ENCODE measurements at places on chromosomes 16 and 17.

GRCh38 chr16:46607529-46607928, 13.7 kb downstream of the SHCBP1 start:
- no peaks in the 10 kb centered on the region for H3K27me3 ChIP-seq
- H3K27ac ChIP-seq: no peak overlapping the region
- no peak overlapping the region for H3K4me3 ChIP-seq
- DNase-seq: no peak

DNA sequence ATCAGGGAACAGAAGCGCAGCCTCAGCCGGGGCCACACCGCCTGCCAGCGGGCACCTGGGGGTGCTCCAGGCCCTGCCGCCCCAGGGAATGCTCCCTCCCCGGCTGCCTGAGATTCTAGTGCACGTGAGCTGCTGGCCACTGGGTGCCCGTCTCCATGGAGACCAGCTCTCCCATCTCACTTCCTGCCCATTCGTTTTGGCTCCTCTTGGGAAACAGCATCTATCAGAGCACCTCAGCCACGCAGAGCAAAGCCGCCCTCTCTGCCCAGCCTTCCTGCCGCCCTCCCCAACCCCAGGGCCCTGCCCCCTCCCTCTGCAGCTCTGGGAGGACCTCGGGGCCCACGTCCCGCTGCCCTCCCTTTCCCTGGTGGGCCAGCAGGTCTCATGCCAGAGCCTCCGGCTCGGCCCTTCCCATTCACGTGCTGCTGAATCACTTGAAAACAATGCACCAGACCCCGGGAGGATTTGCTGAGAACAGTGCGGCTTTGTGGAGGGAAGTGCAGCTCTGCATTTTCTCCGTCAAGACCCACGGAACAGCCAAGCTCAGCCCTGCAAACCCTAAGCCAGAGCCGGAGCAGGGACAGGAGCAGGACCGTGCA, 19.4 kb downstream of the CEP295NL start:
- no peaks in the 10 kb centered on the region for H3K36me3 ChIP-seq
- H3K4me3 ChIP-seq: peak overlapping the region; percentile 41
- H3K27me3 ChIP-seq: peaks cover 10% of the 10 kb centered on the region
- peak; percentile 83 for DNase-seq

DNA sequence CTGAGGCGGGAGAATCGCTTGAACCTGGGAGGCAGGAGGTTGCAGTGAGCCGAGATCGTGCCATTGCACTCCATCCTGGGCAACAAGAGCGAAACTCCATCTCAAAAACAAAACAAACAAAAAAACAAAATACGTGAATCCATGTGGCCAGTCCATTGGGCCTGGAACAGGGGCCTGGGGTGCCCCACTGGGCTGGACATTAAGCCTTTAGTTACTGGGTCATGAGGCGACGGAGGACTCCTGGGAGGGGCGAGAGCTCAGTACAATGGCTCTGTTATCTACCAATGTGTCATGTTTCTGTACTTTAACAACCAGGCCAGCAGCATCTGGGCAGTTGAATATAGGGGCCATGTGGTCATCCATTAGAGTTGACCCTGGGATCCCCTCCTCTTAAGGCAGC, 18.9 kb upstream of the CLEC18A start:
- DNase-seq: no peak
- no peak overlapping the region for H3K4me3 ChIP-seq
- H3K36me3 ChIP-seq: peaks cover 78% of the 10 kb centered on the region
- no peak overlapping the region for H3K27ac ChIP-seq
- peaks cover 8% of the 10 kb centered on the region for H3K4me1 ChIP-seq

GRCh38 chr16:57132470-57132869, 40.1 kb downstream of the CPNE2 start:
- H3K36me3 ChIP-seq: no peaks in the 10 kb centered on the region
- no peaks in the 10 kb centered on the region for H3K27me3 ChIP-seq
- H3K27ac ChIP-seq: no peak overlapping the region
- DNase-seq: no peak
- no peak overlapping the region for H3K4me3 ChIP-seq

GRCh38 chr16:2038382-2039231, 9.0 kb downstream of the NTHL1 start:
- H3K36me3 ChIP-seq: no peaks in the 10 kb centered on the region
- no peak for DNase-seq
- no peaks in the 10 kb centered on the region for H3K27me3 ChIP-seq
- H3K4me3 ChIP-seq: no peak overlapping the region
- H3K27ac ChIP-seq: peak overlapping the region; percentile 69

- H3K36me3 ChIP-seq: no peaks in the 10 kb centered on the region
- peak overlapping the region; percentile 93 for H3K27ac ChIP-seq
- DNase-seq: peak; percentile 96
- no peaks in the 10 kb centered on the region for H3K27me3 ChIP-seq
- peak overlapping the region; percentile 48 for H3K4me3 ChIP-seq
- peaks cover 93% of the 10 kb centered on the region for H3K4me1 ChIP-seq
These were observed 6.3 kb downstream of the BCAR1 start for GRCh38 chr16:75244844-75245758.

GRCh38 chr17:18146259-18146658, 37.4 kb upstream of the ALKBH5 start:
- no peak overlapping the region for H3K27ac ChIP-seq
- DNase-seq: no peak
- no peaks in the 10 kb centered on the region for H3K27me3 ChIP-seq
- no peaks in the 10 kb centered on the region for H3K4me1 ChIP-seq
- no peak overlapping the region for H3K4me3 ChIP-seq
- no peaks in the 10 kb centered on the region for H3K36me3 ChIP-seq

GRCh38 chr16:72876221-72876620, 171.7 kb downstream of the ZFHX3 start:
- H3K27me3 ChIP-seq: no peaks in the 10 kb centered on the region
- H3K4me3 ChIP-seq: no peak overlapping the region
- peak; percentile 82 for DNase-seq
- H3K4me1 ChIP-seq: peaks cover 34% of the 10 kb centered on the region

DNA sequence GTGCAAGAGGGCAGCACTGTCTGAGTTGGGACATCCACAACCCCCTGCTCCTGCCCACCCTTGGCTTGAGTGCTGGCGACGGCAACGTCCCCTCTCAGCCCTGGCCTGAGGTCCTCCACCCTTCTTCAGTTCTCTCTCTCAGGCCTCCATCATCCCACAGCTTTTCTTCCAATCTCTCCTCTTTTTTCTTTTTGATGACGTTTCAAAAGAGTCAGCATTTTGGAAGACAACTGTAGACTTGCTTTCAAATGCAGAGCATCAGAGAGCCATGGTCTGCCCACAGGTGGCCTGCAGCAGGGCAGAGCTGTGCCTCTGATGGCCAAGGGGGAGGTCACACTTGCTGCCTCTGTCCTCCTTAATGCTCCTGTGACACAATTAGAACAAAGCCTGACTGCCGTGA, 775.4 kb downstream of the KCNJ18 start:
- H3K4me3 ChIP-seq: no peak overlapping the region
- DNase-seq: no peak
- H3K4me1 ChIP-seq: no peaks in the 10 kb centered on the region
- no peaks in the 10 kb centered on the region for H3K36me3 ChIP-seq

DNA sequence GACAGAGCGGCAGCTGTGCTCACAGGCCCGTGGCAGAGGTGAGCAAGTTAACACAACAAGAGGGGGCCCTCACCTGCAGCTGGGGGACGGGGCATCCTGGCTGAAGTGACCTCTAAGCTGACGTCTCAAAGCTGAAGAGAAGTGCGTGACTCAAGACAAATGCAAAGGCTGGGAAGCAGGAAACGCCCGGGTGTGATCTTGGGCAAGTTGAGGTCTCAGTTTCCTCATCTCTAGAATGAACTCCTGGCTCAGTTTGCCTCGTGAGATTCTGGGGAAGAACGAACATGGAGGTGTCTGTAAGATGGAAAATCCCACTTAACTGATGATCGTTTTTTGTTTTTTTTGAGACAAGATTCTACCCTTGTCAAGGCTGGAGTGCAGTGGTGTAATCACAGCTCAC, 40.1 kb upstream of the C1QL1 start:
- H3K27ac ChIP-seq: no peak overlapping the region
- DNase-seq: no peak
- H3K27me3 ChIP-seq: no peaks in the 10 kb centered on the region
- no peaks in the 10 kb centered on the region for H3K4me1 ChIP-seq
- H3K4me3 ChIP-seq: no peak overlapping the region

- H3K27me3 ChIP-seq: no peaks in the 10 kb centered on the region
- H3K4me3 ChIP-seq: no peak overlapping the region
- H3K27ac ChIP-seq: no peak overlapping the region
- DNase-seq: no peak
- H3K36me3 ChIP-seq: no peaks in the 10 kb centered on the region
These were observed 97.7 kb downstream of the RPGRIP1L start for GRCh38 chr16:53605831-53606400.

GRCh38 chr17:28941251-28941650, 10.1 kb downstream of the PHF12 start:
- no peak overlapping the region for H3K4me3 ChIP-seq
- DNase-seq: no peak
- peak overlapping the region; percentile 80 for H3K27ac ChIP-seq
- peaks cover 98% of the 10 kb centered on the region for H3K4me1 ChIP-seq
- peaks cover 4% of the 10 kb centered on the region for H3K36me3 ChIP-seq

- no peak overlapping the region for H3K4me3 ChIP-seq
- H3K36me3 ChIP-seq: no peaks in the 10 kb centered on the region
- H3K27me3 ChIP-seq: no peaks in the 10 kb centered on the region
- H3K27ac ChIP-seq: no peak overlapping the region
- H3K4me1 ChIP-seq: no peaks in the 10 kb centered on the region
These were observed 51.8 kb downstream of the BEAN1 start for GRCh38 chr16:66478733-66479511.

- DNase-seq: no peak
- H3K36me3 ChIP-seq: peaks cover 46% of the 10 kb centered on the region
- H3K4me1 ChIP-seq: peaks cover 8% of the 10 kb centered on the region
These were observed 176.3 kb downstream of the VPS53 start for GRCh38 chr17:538181-538973.

DNA sequence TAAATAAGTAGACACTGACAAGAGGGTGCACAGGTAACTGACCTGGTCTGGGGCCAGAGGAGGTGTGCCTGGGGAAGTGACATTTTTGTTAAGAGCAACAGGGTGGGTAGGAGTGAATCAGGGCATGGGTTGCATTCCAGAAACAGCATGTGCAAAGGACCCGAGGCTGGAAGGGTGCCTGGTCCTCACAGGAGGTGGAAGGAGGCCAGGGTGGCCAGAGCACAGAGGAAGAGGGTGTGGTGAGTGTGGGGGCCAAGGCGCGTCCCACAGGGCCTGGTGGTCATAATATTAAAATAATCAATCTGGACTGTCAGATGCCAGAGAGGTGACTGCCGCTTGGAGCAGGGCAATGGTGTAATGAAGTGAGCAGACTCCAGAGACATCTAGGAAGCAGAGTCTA, 14.3 kb downstream of the ARHGAP23 start:
- peak overlapping the region; percentile 2 for H3K27ac ChIP-seq
- peak; percentile 77 for DNase-seq
- H3K4me3 ChIP-seq: no peak overlapping the region

GRCh38 chr16:10950393-10950792, 6.0 kb downstream of the CLEC16A start:
- DNase-seq: no peak
- H3K27me3 ChIP-seq: no peaks in the 10 kb centered on the region
- no peak overlapping the region for H3K27ac ChIP-seq
- no peaks in the 10 kb centered on the region for H3K36me3 ChIP-seq
- H3K4me3 ChIP-seq: no peak overlapping the region

GRCh38 chr16:66523861-66524354, 26.0 kb downstream of the TK2 start:
- H3K4me3 ChIP-seq: no peak overlapping the region
- peaks cover 22% of the 10 kb centered on the region for H3K4me1 ChIP-seq
- H3K27ac ChIP-seq: peak overlapping the region; percentile 19
- no peaks in the 10 kb centered on the region for H3K36me3 ChIP-seq
- no peaks in the 10 kb centered on the region for H3K27me3 ChIP-seq

DNA sequence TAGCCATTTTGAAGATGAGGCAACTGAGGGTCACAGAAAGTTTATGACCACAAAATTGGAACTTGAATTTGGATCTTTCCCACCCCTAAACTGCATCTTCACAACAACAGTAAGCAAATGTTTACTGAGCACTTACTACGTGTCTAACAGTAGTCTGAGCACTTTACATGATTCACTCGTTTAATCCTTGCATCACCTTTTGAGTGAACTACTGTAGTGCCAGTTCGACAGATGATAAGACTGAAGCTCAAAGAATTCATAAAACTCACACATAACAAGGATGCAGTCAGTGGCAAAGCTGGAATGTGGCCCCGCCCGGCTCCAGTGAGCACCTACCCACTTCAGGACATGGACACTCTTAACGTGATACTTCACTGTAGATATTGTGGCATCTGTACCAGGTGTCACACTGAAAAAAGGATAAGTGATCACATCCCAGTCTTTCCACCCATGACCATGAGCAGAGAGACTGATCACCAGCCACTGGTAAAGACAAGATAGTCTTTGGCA, 36.0 kb upstream of the HLF start:
- H3K36me3 ChIP-seq: no peaks in the 10 kb centered on the region
- H3K27ac ChIP-seq: no peak overlapping the region
- H3K4me3 ChIP-seq: no peak overlapping the region
- no peaks in the 10 kb centered on the region for H3K4me1 ChIP-seq

GRCh38 chr17:48002916-48003416, 32.1 kb downstream of the CDK5RAP3 start:
- no peaks in the 10 kb centered on the region for H3K27me3 ChIP-seq
- H3K4me3 ChIP-seq: no peak overlapping the region
- DNase-seq: no peak
- H3K36me3 ChIP-seq: no peaks in the 10 kb centered on the region
- peak overlapping the region; percentile 53 for H3K27ac ChIP-seq
- H3K4me1 ChIP-seq: peaks cover 8% of the 10 kb centered on the region

DNA sequence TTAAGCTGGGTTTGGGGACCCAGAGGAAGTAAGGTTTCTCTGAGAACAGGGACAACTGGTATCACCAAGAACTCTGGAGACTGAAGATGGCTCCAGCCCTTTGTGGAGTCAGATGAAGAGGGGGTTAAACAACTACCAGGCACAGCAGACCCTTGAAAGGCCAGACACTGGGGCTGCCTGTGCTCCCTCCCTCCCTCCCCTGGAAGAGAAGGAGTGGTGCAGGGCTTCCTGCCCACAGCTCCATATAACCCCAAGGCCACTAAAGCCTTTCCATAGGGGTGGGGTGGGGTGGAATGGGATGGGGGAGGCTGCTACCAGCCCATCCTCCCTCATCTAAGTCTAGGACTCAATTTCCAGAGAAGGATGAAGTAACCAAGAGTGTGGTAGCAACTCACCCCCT, 66.7 kb downstream of the CCDC182 start:
- H3K27ac ChIP-seq: no peak overlapping the region
- no peak overlapping the region for H3K4me3 ChIP-seq
- peaks cover 17% of the 10 kb centered on the region for H3K36me3 ChIP-seq
- H3K27me3 ChIP-seq: no peaks in the 10 kb centered on the region

DNA sequence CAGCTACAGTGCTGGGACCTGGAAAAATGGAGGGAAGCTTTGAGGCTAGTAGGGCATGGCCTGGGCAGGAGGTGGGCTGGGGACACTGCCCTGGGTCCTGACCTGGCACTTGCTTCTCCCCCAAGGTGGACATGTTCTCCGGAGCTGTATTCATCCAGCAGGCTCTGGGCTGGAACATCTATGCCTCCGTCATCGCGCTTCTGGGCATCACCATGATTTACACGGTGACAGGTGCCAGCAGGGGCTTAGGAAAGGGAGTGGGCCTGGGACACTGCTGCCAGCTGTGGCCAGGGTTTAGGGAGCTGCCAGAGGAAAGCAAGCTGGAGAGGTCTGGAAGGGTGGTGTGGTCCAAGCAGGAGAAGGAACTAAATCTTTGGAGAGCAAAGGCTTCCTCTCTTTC, 3.1 kb downstream of the SLC5A2 start:
- DNase-seq: no peak
- H3K4me1 ChIP-seq: peaks cover 20% of the 10 kb centered on the region
- no peaks in the 10 kb centered on the region for H3K36me3 ChIP-seq
- no peak overlapping the region for H3K27ac ChIP-seq
- H3K27me3 ChIP-seq: no peaks in the 10 kb centered on the region
